Kidney (tissue), 22 donors: ENCODE measurements at places on chromosomes 6 and 20.

DNA sequence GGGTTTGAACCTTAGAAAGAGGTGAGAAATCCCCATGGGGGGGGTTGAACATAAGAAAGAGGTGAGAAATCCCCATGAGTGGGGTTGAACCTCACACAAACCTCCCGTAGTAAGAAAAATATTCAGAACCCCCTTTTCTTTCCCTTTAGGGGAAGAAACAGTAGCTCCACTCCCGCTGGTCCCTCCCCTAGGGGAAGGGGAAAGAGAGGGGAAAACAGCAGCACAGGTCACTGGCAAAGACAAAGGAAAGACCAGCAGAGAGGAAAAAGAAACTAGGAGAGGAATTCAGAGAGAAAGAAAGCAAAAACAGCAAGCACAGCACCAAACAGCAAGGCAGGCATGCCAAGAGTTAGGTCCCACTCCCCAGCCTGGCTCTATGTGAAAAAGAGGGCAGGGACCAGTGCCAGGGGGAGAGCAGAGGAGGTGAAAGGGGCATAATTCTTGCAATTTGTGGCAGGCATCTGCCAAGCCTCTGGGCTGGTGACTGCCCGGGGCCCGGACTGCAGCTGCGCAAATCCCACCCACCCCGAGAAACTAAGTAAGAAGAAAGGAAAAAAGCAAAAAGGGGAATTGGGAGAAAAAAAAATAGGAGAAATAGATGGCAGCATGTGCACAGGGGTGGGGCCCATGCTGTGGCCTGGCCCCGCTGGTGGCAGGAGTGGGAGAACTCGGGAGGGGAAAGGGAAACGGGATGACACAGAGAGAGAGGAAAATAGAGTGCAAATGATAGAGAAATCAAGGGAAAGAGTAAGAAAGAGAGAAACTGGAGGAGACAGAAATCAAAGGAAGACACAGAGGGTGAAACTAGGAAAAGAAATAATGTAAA, 15.1 kb upstream of the GOPC start:
- DNase-seq, result no peak

DNA sequence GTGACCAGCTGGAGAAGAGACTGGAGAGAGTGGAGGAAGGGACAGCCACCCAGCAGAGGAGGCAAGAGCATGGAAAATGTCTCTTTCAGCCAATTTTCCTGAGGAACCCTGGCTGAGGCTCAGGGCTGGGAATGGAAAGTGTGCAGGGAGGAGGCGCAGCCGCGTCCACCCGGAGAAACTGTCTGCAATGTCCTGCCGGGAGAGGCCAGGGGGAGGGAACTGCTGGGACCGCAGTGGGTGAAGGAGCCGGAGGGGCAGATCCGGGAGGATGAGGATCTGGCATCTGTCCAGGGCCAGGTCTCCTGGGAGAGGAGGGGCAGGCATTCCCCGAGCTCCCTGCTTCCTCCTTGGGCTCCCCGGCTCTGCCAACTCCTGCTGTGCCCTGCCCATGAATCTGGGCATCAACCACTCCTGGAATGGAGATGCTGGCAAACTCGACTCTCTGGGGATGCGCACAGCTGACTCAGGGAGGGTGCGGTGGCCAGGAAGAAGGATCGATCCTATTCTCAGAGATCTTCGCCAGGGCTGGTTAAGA, 17.4 kb upstream of the HM13 start:
- no peak for DNase-seq

DNA sequence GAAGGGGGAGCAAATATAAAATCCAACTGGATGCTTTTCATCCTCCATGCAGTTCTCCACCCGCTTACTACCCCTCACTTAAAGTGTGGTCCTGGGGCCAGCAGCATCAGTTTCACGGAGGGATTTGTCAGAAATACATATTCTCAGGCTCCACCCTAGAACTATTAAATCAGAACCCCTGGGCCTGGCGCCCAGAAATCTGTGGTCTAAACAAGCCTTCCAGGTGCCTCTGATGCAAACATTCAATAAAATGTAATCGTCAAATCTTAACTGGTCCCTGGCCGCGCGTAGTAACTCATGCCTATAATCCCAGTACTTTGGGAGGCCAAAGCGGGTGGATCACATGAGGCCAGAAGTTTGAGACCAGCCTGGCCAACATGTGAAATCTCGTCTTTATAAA, 47.7 kb downstream of the ATXN1 start:
- DNase-seq, result no peak

GRCh38 chr20:50729901-50730764, 1.2 kb upstream of the PARD6B start:
- DNase-seq, result peak; percentile 72

DNA sequence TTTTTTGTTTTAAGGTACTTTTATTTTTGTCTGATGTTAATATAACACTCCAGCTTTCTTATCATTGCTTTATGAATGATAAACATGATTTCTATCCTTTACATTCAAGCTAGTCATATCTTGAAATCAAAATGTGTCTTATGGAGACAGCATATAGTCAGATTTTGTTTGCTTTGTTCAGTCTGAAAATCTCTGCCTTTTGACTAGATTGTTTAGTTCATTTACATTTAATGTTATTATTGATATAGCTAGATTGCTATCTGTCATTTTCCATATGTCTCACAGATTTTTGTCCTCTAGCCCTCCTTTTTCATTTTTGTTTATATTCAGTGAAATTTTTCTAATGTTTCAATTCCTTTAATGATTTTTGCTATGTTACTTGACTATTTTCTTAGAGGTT, 332.8 kb downstream of the SMOC2 start:
- DNase-seq, result no peak

- no peak for DNase-seq
Observed at GRCh38 chr6:27986928-27987725, 30.1 kb downstream of the OR2B6 start.

DNA sequence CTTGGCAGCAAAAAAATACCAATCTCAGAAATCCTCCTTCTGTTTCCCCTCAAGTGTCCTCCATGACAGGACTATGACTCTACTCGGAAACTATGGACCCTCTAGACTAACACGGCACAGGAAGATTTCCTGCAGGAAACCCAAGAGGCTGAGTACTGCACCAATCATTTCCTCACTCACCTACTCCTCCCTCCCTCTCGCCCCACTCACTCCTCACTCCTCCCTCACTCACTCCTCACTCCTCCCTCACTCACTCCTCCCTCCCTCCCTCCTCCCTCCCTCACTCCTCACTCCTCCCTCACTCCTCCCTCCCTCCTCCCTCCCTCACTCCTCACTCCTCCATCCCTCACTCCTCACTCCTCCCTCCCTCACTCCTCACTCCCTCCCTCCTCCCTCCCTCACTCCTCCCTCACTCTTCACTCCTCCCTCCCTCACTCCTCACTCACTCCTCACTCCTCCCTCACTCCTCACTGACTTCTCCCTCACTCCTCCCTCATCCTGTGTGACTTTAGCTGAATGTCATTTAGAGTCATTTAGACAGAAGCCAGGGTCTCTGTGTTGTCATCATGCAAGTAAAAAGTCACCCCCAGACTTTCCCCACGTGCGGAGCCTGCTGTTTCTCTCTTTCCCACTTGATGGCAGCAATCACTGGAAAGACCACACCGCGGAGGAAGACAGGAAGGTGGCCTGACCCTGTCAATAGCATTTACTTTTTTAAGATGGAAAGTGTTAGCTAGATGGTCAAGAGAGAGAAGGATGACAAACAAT, 226.8 kb upstream of the PDE10A start:
- DNase-seq, result peak; percentile 81

GRCh38 chr6:107563694-107564588, 74.0 kb downstream of the SOBP start:
- no peak for DNase-seq

GRCh38 chr20:20009784-20010253, 7.3 kb upstream of the NAA20 start:
- DNase-seq, result no peak

DNA sequence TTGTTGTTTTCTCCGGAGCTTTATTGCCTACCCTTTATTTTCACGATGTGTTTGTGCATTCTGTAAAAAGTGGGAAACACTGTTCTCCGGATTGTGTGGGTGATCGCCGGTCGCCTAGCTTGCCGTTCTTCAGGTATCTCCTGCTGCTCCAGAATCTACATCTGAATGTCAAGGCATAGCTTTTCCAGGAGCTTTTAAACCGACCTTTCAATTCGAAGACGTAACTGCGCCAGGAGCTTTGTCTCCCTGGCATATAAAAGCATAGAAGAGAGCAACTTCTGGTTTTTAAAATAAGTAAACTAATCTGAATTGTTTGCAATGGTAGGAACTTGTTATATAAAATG, 96.0 kb downstream of the HFE start:
- DNase-seq, result peak; percentile 68

- no peak for DNase-seq
Observed at GRCh38 chr6:157584036-157584435, 203.0 kb downstream of the ZDHHC14 start.

DNA sequence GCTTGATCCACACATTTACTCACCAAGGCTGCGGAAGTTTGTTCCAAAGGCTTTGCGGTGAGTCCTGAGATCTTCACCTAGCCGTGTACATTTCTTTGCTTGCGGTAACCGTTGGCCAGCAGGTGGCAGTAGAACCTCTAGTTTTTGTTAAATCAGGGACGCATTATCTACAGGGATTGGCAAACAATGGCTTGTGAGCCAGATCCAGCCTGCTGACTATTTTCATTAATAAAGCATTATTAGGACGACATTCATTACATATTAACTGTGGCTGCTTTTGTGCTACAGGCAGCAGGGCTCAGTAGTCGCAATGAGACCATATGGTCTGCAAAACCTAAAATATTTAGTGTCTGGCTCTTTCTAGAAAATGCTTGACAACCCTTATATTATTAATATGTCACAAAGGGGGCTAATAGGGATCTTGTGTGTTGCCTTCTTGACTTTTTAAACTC, 174.1 kb downstream of the DOK5 start:
- DNase-seq, result peak; percentile 87

DNA sequence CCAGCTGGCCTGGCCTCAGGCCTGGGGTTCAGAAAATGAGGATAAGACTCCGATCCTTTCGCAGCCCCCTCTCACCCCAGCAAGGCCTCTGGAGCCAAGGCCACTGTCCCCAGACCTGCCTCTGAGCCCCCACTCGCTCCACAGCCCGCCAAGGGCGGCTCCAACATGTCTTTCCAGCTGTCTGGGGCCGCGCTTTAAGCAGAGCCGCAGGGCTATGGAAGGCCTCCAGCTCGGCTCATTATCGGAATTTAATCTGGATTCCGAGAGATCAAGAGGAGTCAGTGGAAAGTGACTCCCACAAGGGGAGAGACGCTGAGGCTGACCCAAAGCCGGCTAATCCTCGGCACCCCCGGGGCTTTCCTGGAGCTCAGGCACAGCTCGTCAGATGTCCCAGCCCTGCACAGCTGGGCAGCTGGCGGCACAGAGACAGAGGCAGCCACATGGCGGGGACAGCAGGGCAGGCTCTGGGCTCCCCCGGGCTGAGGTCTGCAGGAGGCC, 41.8 kb downstream of the BMP7 start:
- DNase-seq, result no peak

DNA sequence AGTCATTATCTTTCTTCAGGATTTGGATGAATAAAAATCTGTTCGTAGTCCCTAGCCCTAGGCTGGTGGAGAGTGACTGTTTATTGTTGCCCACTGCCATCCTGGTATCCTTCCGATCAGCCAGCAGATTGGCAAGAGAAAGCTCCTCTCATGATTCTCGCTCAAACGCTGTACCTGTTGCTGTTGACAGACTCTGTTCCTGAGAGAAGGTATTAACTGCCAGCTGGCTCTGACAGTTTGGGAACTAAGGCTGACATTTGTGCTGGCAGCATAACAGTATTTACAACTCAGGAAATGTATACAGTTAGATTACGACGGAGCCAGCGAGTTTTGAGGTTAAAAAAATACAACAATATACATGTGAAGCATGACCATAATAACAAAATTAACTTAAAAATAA, 674.5 kb downstream of the PRKN start:
- no peak for DNase-seq
